NCI-H510A (cell line): ENCODE measurements at places on chromosomes 5 and 9.

GRCh38 chr5:154371687-154372086 is 74.1 kb upstream of the SAP30L start:
- no peak for DNase-seq

DNA sequence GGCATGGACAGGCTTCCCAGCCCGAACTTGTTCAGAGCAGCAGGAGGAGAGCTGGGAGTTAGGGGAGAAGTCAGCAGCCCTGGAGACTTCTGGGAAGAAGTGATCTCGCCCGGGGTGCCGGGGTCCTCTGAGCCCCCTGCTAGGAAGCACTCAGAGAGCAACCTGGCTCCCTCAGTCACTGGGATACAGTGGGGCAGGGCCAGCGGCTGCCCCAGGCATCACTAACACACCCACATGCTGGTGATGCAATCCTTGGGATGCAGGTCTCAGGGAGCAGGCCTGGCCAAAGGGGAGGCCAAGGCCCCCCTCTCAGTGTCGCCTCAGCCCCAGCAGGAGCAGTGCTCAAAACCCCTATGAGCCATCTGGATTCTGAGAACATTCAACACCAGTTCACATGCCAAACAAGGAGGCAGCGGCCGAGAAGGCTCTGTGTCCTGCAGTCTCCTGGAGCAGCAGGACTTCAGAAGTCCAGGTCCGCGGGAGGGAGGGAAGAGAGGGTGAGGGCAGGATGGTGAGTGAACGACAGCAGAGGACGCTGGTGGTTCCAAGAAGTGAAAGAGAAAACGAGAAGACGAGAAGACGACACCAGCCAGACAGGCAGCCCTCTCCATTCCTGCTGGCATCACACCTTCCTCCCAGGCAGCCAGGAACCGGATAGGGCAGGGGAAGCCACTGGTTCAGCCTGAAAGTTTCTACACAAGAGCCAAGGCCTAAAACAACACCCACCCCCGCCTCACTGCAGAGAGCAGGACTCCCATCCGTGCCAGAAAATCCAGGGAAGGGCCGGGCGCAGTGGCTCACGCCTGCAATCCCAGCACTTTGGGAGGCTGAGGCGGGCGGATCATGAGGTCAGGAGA is 2.3 kb downstream of the PNPLA7 start:
- DNase-seq, result no peak

- DNase-seq, result no peak
These were observed 17.7 kb downstream of the JAK2 start for GRCh38 chr9:5002811-5003210.

- no peak for DNase-seq
These were observed 61.8 kb downstream of the RAB24 start for GRCh38 chr5:177241768-177242167.

- DNase-seq, result no peak
These were observed 20.1 kb downstream of the FIBCD1 start for GRCh38 chr9:130918826-130919558.

- no peak for DNase-seq
These were observed 75.0 kb downstream of the NR2F1 start for GRCh38 chr5:93658044-93658443.

DNA sequence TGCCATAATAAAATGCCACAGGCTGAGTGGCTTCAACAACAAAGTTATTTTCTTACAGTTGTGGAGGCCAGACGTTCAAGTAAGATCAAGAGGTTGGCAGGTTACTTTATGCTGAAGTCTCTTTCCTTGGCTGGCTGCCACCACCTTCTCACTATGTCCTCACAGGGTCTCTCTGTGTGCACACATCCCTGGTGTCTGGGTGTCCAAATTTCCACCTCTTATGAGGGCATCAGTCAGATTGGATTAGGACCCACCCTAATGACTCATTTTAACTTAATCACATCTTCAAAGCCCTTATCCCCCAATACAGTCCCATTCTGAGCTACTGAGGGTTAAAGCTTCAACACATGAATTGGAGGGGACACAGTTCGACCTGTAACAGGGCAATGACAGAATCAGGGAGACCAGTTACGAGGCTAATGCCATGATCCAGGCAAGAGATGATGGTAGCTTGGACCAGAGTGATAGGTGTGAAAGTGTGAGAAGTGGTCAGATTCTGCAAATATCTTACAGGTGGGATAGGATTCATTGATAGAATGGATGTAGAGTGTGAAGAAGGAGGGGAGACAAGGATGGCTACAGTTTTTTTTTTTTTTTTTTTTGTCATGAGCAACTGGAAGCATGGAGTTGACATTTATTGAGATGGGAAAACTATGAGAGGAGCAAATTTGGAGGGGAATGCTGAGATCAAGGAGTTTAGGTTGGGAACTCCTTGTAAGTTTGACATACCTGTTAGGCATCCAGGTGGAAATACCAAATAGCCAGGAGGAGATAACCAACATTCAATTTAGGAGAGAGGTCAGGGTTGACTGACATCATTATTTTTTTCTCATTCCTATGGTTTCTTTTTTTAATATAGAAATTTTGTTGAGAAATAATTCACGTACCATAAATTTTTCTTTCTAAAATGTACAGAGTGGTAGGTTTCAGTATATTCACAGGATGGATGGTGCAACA is 39.6 kb upstream of the FGF1 start:
- DNase-seq, result no peak

- no peak for DNase-seq
These were observed 43.2 kb downstream of the PSMB7 start for GRCh38 chr9:124372038-124372437.

DNA sequence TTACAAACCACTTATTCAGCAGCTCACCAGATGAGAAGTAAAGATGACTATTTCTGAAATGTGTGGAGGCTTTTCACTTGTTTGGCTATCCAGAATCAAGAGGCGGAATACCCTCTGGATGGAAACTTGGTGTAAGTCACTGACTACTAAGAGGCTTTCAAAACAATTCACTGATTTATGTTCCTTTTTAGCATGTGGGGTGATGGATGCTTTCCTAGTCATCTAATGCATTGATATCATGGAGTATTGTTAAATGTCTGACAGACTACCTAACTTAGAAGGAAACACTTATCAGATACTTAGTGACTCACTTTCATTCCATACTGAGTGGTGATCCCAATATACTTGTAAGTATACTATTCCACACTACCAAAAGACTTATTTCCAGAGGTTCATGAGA is 141.4 kb downstream of the PLK2 start:
- no peak for DNase-seq

- DNase-seq, result no peak
These were observed 335.9 kb downstream of the MSX2 start for GRCh38 chr5:175060257-175060656.

DNA sequence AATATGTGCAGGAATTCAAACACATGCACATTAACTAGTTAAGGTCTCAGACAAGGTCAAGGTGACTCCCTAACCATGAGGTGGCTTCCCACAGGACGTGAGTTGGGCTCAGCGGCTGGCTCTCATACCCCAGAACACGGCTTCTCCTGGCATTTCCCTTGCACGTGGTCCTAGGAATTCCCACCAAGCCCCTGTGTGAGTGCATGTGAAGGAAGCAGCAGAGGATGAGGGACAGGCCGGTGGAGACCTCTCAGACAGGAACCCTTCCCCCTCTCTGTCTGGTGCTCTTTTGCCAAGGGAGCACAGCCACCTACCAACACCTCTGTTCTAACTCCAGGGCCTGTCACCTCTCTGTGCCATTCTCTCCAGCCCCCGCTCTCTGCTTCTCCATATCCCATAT is 271.0 kb downstream of the FSTL4 start:
- DNase-seq, result no peak

DNA sequence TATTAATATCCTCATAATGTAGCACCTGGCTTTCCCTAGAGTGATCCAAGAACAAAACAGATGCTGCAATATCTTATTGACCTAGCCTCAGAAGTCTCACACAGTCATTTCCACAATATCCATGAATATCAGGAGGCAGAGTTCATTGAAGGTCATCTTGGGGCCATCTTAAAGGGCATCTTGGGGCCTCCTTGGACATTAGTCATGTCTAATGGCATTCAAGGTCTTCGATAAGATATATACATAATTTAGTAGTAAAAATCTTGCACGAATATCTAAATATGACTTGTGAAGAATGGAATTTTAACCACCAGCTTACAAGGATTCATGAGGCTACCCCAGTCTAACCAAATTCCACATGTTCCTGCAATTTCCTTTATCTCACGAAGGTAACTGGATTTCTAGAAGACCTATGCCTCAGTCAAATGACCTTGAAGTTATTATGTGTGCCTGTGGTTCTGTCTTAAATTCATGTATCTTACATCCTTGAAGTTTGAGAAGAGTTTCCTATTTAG is 163.6 kb upstream of the SPEF2 start:
- no peak for DNase-seq

DNA sequence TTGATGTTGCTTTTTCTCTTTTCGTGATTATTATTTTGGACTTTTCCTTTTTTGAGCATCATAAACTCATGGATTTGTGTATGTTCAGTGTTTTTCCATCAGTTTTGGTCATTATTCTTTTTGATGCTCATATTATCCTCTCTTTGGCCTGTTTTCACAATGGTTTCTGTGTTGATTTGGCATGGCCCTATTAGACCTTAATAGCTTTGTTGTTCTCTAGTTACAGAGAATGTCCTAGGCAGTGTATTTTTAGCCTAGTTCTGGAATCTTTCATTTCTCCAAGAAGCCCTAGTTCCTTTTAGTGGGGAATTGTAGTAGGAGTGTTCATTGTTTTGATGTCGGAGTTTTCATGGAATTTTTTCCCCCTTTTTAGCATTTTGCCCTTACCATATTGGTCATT is 41.3 kb upstream of the ROPN1L start:
- DNase-seq, result no peak

- no peak for DNase-seq
These were observed 13.6 kb downstream of the CMBL start for GRCh38 chr5:10293907-10294662.

GRCh38 chr9:18074041-18074440 is 399.9 kb upstream of the ADAMTSL1 start:
- DNase-seq, result no peak

DNA sequence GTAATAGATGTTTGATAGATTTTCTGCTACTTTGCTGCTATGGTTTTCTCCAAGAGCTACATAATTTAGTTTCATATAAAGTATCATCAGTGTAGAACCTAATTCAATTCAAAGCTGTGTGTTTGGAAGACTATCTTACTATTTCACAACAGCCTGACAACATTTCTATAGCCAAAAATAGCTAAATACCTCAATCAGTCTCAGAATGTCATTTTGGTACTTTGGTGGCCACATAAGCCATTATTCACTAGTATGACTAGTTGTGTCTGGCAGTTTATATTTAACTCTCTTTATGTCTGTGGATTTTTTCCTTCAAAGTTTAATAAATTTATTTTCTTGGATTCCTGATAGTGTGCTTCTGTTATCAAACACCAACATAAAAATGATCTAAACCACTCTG is 35.1 kb upstream of the CCDC152 start:
- DNase-seq, result no peak

DNA sequence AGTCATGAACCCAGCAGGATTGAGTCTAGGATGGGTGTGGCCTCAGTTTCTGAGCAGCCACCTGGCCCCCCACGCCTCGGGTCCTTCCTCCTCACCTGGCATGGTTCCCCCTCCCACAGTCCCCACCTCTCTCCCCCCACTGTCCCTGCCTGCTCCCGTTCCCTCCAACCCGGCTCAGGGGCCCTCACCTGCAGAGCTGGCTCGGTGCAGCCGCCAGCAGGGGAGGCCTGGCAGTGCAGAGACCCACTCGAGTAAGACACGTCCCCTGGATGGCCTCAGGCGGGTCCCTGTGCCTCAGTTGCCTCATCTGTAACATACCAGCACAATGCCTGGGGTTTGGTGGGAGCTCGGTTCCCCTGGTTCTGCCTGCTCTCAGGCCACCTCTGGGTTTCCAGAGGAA is 66.2 kb downstream of the NEK6 start:
- no peak for DNase-seq

DNA sequence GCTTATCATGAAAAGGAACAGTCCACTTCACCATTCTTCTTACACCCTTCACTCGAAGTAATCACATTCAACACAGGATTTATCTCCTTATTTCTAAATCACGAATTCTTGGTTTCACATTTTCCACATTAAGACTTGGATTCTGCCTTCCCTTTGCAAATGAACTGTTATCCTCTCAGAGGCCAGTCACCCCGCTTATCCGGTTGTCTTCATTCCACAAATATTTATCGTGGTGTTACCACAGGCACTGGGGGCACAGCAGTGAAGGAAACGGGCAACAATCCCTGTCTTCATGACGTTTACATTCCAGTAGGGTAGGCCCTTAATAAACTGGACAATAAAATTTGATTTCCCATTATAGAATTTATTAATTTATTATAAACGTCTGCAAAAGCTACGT is 284.2 kb downstream of the DENND1A start:
- no peak for DNase-seq

GRCh38 chr9:125650271-125650737 is 56.7 kb downstream of the MAPKAP1 start:
- DNase-seq, result no peak

- DNase-seq, result no peak
These were observed 45.6 kb downstream of the SLC6A7 start for GRCh38 chr5:150235500-150235854.

- DNase-seq, result no peak
These were observed 6.8 kb downstream of the SPOCK1 start for GRCh38 chr5:137492331-137492730.

GRCh38 chr5:80408484-80409366 is 861 bp downstream of the ZFYVE16 start:
- peak; percentile 25 for DNase-seq

DNA sequence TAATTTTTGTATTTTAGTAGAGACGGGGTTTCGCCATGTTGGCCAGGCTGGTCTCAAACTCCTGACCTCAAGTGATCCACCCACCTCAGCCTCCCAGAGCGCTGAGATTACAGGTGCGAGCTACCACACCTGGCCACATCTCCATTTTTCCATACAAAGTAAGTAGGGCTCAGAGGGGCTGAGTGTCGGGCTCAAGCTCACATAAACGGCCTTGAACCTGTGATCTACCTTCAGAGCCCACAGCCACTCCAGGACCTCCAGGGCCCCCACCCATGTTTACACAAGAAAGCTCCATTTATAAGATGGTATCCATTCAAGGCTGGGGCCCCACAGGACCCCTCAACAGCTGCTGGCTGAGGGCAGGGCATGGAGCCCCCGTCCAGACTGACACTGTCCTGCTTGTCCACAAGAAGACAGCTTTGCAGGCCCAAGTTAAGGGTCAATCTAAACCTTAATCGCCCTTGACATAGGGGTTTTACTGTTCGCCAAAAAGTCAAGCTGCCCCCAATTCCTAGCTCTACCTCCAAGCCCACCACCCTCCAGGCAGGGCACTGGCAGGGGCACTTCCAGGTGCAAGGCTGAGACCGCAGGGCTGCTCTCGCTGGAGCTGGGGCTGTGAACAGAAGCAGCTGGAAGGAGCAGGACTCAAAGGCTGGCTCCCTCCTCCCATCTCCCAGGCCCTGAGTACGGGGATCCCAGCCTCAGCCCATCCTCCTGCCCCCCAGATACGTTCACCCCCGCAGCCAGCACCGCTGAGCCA is 18.9 kb downstream of the FAM78A start:
- DNase-seq, result no peak
